ENCODE measurements at places on chromosomes 16 and 17.

DNA sequence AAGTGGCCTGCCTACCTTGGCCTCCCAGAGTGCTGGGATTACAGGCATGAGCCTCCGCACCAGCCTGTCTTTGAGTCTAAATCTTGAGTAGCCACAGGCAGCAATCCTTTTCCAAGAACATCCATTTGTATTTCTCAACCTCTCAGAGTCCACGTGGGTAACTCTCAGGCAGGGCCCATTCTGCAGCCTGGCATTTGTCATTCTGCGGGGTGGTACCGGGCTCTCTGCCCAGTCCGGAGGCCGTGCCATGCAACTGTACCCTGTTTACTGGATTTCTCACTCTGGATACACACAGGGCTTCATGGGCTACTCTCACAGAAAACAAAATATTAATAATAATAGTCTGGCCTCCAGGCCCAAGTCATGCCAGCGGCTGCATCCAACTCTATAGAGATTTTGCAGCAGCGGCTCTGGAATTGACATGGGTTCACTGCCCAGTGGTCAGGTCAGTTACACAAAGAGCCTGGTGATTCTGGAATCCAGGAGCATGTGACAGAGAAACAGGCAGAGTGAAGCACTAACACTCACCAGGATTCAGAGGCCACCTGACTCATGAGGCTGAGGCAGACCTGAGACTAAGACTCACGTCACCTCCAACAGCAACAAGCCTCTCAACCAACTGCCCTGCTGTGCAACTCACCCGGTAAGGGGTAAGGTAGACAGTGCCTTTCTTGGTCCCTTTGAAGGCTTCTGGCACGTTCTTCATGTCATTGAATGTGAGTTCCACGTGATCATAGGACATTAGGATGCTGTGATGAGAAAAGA is 4.0 kb downstream of the WBP2 start:
- no peak for DNase-seq

DNA sequence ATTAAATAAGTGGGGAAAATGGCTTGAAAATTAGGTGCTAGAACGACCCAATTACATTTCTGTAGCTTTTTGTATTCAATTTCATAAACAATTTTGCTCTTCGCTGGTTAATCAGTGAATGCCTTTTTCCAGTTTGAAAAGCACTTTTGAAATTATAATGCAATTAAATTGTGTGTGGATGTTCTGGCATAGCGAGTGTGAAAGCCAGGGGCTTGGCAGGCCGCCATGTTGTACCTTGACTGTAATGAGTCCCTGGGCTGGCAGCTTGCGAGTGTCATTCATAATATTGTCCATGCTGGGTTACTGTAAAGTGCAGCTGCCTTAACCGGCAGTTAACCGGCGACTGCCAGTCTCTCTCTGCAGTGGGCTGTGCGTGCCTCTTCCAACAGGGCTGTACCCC is 177.8 kb downstream of the CCDC182 start:
- no peak for DNase-seq

DNA sequence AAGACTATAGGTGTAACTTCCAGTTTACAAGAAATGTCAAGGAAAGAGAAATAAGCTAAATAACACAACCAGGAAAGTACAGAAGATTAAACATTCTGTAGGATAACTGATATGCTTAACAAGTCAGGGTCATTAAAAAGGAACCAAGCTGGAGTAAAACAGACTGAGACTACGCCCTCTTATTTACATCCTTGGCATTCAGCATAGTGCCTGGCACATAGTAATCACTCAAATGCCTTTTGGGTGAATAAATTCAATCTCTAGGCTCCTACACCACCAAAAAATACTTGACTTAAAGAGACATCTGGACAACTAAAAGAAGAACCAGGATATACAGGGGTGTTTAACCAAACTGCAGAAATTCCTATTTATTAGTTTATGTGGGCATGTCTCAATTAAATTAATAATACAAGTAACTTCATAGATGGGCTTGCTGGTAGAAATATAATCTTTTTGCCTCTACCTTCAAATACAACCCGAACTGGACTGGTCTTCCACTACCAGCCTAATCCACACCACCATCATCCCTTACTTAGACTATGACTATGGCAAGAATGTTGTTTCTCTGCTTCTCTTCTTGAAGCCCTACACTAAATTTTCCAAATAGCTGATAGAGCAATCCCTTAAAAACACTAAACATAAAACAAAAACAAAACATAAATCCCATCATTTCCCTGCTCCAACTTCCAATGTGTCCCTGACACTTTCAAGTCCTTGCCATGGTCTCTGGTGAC is 47.7 kb upstream of the ULK2 start:
- no peak for DNase-seq

- no peak for DNase-seq
Measured at GRCh38 chr17:66255112-66255511, 25.9 kb upstream of the APOH start.

DNA sequence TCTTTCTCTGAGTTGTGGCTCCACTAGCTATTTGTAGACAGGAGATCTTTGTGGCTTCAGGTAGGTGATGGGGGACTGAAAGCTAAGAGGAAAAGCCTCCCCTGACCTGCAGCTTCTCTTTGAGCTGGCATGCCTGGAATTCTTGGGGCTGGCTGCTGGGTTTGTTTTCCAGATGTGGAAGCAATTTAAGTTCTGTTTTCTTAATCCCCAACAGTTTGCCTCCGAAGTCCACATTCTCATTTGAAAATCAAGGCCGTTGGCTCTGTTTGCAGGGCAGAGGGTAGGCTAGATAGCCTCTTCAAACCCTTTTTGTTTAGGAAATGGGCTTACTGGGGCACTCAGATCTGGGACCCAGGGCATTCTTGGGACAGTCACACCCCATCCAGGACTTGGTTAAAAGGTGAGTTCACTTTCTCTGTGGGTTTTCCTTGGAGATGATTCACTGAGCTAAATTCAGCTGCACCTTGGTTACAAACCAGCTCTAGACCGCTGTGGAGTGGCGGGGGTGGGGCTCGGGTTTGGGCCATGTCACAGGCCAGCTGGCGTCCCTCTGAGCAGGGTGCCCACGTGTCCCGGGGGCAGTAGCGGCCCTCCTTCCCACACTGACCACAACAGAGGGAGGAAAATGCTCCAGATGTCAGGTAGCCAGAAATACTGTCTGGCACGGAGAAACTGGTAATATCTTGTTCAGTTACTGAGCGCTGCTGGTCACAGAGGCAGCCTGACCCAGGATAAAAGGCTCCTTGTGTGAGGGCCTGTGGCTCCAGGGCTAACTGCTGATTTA is 108.5 kb downstream of the RAB11FIP4 start:
- DNase-seq, result no peak

Data from stimulated activated CD8-positive, alpha-beta memory T cell treated with anti-CD3 and anti-CD28 coated beads, Interleukin-12 subunit alpha, Interleukin-12 subunit beta, amount 100 ng/mL, for 4 hours (primary cell).